ENCODE measurements at places on chromosomes 6 and 20. TPM values are rescaled to one million over a fixed set of nuclear protein-coding genes. Genes with fewer than 3 reads are reported as not detected.

Gene CDK5RAP1
- 39.7 TPM for total RNA-seq

GRCh38 chr6:159260208-159260607 lies 91.0 kb downstream of the FNDC1 start:
- no peak overlapping the region for H3K27ac ChIP-seq
- no peak for DNase-seq
- no peaks in the 10 kb centered on the region for H3K4me1 ChIP-seq

Gene BTN1A1
- total RNA-seq = not detected

DNA sequence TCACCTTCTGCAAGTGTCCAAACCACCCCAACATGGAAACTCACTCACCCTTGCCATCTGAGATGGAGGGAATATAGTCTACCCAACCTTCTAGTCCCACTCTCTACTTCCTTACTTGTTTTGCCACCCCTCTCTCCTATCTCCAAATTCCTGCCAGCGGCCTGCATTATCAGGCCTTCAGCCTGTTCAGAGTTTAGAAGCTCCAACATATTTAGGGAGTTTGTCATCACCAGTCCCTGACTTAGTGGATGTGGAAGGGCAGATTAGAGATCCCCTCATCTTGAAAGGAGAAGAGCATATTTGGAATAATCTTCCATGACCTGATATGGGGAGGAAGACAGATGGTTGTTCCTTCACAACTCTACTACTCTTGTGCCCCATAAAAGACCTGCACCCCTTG lies 281.4 kb upstream of the MAP3K7 start:
- H3K27ac ChIP-seq = no peak overlapping the region
- H3K4me3 ChIP-seq = no peak overlapping the region
- no peaks in the 10 kb centered on the region for H3K4me1 ChIP-seq
- DNase-seq = no peak
- H3K36me3 ChIP-seq = no peaks in the 10 kb centered on the region

DNA sequence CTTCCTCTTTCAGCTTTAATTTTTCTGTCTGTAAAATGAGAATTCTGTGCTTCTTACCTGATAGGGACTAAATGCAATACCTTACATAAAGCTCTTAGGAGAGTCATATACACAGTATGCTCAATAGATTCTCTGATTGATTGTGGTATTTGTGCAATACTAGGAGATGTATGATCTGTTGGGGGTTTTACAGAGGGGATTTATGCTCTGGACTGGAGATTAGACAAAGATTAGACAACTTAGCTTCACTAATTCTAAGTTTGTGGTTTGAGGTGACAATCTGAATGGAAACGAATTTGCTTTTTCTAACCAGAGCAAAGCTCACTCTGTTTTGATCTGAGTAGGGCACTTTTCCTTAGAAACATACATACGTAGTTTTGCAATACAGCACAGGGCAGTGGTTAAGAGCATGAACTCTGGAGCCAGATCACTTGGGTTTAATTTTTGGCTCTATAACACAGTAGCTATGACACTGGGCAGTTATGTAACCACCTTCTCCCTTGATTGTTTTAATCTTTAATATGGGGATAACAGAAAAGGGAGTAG lies 126.2 kb downstream of the RNF144B start:
- no peak overlapping the region for H3K4me3 ChIP-seq
- no peak for DNase-seq
- H3K27me3 ChIP-seq = no peaks in the 10 kb centered on the region
- no peak overlapping the region for H3K27ac ChIP-seq
- no peaks in the 10 kb centered on the region for H3K36me3 ChIP-seq
- H3K4me1 ChIP-seq = no peaks in the 10 kb centered on the region

Gene FAM83C
- not detected for total RNA-seq

DNA sequence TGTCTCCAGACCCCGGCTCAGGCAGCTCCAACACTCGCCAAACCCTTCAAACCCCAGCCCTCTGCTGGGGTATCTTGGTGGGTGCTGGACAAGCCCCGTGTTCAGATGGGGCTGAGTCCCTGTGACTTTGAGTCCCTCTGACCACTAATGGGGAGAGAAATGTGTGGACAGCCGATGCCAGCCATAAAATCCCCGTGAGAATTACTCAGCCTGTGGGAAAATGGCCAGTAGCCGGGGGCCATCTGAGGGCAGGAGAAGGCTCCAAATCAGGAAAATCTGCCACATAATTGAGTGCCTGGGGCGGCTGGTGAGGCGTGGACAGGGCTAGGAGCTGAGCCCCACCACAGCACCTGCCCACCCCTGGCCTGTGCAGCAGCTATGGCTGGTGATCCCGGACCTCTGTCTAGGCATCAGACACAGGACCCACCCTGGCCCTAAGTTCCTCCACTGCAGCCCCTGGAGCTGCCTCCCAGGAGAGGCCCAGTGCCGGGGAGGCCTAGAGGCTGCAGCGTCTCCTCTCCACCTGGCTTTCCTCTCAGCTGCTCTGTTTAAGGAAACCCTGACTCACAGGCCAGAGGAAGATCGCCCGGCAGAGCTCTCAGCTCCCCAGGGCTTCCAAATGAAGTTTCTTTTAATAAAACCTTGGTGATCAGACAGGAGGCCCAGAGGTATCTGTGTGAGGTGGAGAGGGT lies 53.7 kb upstream of the SLCO4A1 start:
- H3K27me3 ChIP-seq = peaks cover 40% of the 10 kb centered on the region
- H3K27ac ChIP-seq = no peak overlapping the region
- no peak overlapping the region for H3K4me3 ChIP-seq
- no peak for DNase-seq
- peaks cover 9% of the 10 kb centered on the region for H3K4me1 ChIP-seq
- no peaks in the 10 kb centered on the region for H3K36me3 ChIP-seq

Gene RBM24
- 0.72 TPM for total RNA-seq

GRCh38 chr6:157981395-157982101 lies at the start of gene SYNJ2:
Gene SYNJ2, plus strand, starts transcription at chr6:157981863. Its CDS starts 99 bp downstream, at chr6:157981962.
- H3K4me3 ChIP-seq = peak within 1 kb of the TSS; percentile 86
- no peaks in the 10 kb centered on the region for H3K27me3 ChIP-seq
- H3K36me3 ChIP-seq = no peaks in the 10 kb centered on the region

DNA sequence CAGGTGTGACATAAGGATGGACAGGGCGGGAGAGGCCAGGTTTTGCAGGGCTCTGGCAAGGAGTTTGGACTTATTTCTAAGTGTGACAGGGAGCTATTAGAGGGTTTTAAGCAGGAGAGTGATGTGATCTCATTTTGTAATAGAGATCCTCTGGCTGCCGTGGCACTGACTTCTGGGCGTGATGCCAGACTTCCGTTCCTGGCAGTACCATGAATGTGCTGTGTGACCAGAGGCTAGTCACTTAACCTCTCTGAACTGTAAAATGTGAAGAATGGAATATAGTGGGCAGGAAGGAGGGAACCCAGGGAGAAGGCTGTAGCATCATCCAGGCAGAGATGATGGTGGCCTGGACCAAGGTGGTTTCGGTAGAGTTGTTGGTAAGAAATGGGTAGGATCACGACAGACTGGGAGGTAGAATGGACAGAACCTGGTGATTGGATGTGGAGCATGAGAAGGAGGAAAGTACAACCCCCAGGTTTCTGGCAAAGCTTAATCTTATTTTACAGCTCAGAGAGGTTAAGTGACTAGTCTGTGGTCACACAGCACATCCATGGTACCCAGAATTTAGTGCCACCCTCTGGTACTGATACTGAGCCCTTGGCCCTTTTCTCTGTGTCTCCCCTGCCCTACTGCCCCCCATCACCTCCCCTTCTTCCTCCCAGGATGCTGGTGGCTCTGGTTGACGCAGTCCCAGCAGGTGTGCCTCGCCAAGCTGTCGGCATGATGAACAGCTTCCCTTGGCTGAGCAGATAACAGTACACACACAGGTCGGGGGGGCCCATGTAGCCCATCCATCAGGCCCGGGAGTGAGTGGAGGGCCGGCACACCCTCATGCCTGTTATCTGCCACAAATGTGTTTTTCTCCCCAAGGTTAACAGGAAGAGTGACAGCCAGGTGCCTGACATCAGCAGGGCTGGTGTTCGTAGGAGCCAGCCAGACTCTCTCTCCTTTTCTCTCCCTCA lies 52.9 kb upstream of the CTNNBL1 start:
- H3K4me1 ChIP-seq = no peaks in the 10 kb centered on the region
- no peaks in the 10 kb centered on the region for H3K36me3 ChIP-seq
- no peak overlapping the region for H3K4me3 ChIP-seq
- no peak overlapping the region for H3K27ac ChIP-seq
- peaks cover 89% of the 10 kb centered on the region for H3K27me3 ChIP-seq
- DNase-seq = no peak

Gene C6orf58
- total RNA-seq = not detected

- no peak overlapping the region for H3K4me3 ChIP-seq
- DNase-seq = peak; percentile 8
- no peak overlapping the region for H3K27ac ChIP-seq
- H3K36me3 ChIP-seq = no peaks in the 10 kb centered on the region
Observed at GRCh38 chr6:138509371-138509770, 10.1 kb upstream of the NHSL1 start.

- DNase-seq = no peak
- no peak overlapping the region for H3K27ac ChIP-seq
- H3K4me1 ChIP-seq = no peaks in the 10 kb centered on the region
- no peaks in the 10 kb centered on the region for H3K27me3 ChIP-seq
Observed at GRCh38 chr6:152241013-152241766, 396.0 kb downstream of the SYNE1 start.

DNA sequence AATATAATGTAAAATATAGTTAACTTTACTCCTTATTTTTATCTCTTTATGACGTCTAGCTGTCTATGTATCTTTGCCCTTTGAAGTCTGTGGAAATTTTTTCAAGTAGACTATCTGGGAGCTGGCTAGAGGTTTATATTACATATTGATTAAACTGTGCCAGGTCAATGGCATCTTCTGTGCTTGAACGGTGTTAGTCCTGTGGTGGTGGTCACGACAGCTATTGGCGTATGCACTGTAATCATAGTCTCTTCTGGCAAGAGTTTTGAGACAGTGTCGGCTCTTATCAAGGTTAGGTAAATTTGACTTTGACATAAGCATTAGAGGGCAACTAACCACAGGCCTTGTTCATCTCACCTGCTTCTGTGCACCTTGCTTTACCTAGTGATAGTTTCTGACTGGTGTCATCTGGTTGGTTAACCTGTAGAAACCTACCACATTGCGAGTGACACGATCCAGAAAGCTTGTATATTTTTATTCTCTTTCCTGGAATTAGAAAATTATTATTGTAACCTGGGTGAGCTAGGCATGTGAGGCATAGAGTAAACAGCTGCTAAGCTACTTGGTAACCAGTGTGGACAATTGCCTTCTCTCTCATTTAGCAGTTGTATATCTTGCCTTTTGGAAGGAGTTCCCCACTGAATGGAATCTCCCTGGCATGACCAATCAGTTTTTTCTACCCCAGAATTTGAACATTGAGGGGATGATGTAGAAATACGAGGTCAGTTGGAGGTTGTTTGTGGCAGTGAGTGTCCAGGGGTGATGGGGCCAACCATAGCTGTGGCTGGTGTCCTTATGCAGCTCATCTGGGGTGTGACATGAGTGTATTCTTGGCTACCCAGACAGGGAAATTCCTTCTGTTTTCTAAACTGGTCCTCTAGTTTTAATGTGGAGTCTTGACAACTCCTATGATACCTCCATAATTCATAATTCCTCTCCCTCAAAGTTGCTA lies 45.9 kb downstream of the SH3BGRL2 start:
- no peaks in the 10 kb centered on the region for H3K27me3 ChIP-seq
- peaks cover 12% of the 10 kb centered on the region for H3K4me1 ChIP-seq
- H3K27ac ChIP-seq = no peak overlapping the region
- DNase-seq = no peak
- H3K4me3 ChIP-seq = no peak overlapping the region

Gene PROKR2
- total RNA-seq = not detected

- H3K27me3 ChIP-seq = no peaks in the 10 kb centered on the region
- H3K4me3 ChIP-seq = no peak overlapping the region
- no peak for DNase-seq
- no peak overlapping the region for H3K27ac ChIP-seq
- no peaks in the 10 kb centered on the region for H3K36me3 ChIP-seq
Observed at GRCh38 chr20:59017493-59018231, 1.6 kb upstream of the TUBB1 start.

GRCh38 chr6:30483677-30484279 lies 5.5 kb upstream of the HLA-E start:
- H3K4me3 ChIP-seq = no peak overlapping the region
- peaks cover 30% of the 10 kb centered on the region for H3K27me3 ChIP-seq
- DNase-seq = peak; percentile 56
- H3K27ac ChIP-seq = no peak overlapping the region
- H3K4me1 ChIP-seq = no peaks in the 10 kb centered on the region

- H3K4me1 ChIP-seq = peaks cover 61% of the 10 kb centered on the region
- H3K27me3 ChIP-seq = no peaks in the 10 kb centered on the region
- H3K4me3 ChIP-seq = no peak overlapping the region
- DNase-seq = no peak
- no peaks in the 10 kb centered on the region for H3K36me3 ChIP-seq
- H3K27ac ChIP-seq = no peak overlapping the region
Observed at GRCh38 chr20:1629321-1629720, 9.5 kb upstream of the SIRPB1 start.

Measured in PC-9 (cell line).